ENCODE measurements at places on chromosomes 3 and 15.

DNA sequence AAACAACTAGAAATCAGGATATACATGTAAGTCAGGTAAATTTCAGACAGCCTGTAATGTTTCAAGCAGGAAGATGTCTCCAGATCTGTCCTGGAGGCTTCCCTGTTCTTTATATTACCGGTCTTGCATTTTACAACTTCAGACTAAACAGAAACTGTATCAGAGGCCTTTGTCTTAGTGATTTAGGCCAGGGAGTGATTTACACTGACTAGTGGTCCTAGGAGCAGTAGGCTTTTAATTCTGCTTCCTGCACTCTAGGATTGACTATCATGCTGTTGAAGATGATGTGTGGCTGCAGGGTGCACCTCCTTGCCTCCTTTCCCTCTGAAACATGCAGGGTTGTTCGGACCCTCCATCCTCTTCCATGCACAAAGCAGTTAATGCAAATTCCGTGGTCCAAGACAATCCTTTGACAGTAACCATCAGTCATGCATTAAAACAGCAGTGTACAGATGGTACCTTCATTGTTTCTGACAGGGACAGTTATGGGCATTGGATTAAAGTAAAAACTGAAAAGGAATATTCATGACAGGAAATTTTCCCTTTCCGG lies 27.6 kb downstream of the CHRNA7 start:
- no peak for DNase-seq

DNA sequence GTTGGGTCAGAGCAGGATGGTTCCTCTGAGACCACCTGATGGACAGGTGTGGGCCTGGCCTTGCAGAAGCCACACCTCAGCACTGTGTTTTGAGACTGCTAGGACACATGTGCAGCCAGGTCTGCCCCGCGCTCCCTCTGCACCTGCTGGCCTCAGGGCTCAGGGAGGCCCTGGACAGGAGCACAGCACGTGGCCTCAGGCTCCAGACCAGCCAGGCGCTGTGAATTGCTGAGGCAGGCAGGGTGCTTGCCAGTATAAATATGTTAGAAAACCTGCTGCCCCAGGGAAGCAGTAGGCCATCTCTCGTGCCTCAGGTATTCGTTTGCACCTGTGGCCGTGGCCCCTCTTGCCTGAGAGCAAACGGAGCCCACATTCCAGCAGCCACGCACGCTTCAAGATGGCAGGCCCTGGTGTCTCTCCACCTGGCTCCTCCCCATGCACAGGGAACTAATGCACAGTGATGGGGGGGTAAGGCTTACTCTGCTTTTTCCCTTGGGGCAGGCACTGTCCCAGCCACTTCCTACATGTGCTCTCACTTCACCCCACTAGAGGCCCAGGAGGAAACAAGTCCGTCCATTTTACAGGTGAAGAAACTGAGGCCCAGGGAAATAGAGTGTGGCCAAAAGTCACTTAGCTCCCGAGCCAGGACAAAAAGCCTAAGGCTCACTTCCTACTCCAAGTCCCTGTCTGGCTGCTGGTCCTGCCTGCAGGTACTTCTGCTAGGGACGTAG lies 20.4 kb downstream of the SEC61A1 start:
- no peak for DNase-seq

DNA sequence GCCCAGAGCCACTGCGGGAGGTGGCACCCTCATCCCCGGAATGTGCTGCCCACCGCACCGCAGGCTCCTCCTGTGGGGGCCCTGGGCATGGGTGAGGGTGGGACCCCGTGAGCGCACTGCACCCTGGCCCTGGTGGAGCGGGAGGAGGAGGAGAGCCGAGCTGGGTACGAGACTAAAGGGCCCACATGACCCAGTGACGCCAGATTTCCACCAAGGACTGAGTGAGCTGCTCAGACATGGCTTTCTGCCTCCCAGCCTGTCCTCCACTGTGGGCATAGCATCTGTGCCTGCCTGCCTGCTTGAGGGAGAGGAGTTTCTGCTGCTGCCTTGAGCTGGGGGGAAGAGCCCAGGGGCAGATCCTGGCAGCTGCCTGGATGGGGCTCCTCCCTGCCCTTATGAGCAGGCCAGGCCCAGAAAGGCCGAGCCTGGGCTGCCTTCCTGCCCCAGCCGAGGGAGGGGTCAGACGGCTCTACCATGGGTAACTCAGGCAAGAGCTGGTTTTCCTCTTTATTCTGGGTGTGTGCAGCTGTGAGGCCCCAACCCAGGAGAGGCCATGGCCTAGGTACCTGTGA lies 88.4 kb downstream of the VGLL4 start:
- no peak for DNase-seq

DNA sequence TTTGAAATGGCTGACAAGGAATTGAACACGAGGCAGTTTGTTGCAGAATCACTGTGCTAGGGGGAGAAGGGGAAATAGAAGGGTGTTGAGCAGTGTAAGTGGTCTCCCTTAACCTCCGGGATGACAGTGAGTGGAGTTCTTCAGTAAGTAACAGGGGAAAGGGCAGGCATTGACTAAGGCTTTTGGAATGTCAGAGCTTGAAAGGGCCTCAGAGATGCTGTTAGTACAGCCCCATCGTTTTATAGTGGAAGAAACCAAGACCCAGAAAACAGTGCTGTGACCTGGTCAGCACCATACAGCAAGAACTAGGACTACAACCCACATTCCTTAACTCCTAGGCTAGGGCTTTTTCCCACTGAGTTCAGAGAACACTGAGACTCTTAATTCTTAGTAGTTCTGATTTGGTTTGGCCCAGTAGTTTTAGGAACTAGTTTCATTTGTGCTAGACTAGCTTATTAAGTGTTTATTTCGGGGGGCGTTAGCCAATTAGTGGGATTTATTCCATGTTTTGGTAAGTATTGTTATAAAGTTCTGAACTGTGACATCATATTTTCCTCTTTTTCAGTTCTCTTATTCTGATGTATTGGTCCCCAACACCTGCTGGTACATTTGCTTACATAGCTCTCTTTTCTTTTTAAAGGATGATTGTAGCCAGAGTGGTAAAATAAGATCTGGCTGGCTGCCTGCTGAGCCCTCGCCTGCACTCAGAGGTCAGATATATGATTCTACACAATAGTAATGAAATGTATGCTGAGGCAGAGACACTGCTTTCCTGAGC lies 34.2 kb downstream of the RAB11A start:
- no peak for DNase-seq

GRCh38 chr3:105170423-105170822 lies 196.3 kb upstream of the ALCAM start:
- no peak for DNase-seq

GRCh38 chr15:71393383-71393782 lies 278.1 kb downstream of the THSD4 start:
- DNase-seq: no peak

GRCh38 chr3:127263586-127264231 lies 24.1 kb downstream of the PRR20G start:
- DNase-seq: no peak

GRCh38 chr15:85730001-85730820 lies 64.5 kb downstream of the KLHL25 start:
- peak; percentile 72 for DNase-seq

- DNase-seq: no peak
Observed at GRCh38 chr3:109268181-109268580, 48.1 kb downstream of the DPPA2 start.

GRCh38 chr3:142481196-142481595 lies 33.4 kb upstream of the XRN1 start:
- no peak for DNase-seq

DNA sequence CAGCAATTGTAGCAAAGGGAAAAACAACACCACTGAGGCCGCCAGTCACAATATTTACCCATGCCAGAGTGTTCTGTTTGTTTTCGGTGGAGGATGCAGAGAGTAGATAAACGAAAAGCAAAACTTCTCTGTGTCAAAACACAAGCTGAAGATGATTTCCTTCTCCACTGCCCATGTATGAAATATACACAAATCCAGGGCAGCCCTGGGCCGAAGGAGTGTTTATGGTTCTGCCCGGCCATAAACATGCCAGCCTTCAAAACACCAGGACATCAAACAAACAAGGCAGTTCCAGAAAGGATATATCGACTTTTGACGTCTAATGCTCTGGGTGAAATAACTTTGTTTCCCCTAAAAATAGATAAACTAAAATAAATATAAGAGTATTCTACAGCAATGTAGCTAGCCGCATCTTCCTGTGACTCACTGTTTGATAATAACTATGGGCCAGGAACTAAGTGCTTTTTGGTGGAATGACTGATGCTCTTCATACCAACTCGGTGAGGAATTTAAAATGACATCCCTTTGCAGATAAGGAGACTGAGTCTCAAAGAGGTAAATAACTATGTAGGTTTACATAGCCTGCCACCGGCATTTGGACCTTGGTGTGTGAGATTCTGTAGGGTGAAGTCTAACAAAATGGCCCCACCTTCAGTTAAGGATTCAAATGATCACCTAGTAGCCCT lies 82.8 kb downstream of the MAGI1 start:
- peak; percentile 57 for DNase-seq

DNA sequence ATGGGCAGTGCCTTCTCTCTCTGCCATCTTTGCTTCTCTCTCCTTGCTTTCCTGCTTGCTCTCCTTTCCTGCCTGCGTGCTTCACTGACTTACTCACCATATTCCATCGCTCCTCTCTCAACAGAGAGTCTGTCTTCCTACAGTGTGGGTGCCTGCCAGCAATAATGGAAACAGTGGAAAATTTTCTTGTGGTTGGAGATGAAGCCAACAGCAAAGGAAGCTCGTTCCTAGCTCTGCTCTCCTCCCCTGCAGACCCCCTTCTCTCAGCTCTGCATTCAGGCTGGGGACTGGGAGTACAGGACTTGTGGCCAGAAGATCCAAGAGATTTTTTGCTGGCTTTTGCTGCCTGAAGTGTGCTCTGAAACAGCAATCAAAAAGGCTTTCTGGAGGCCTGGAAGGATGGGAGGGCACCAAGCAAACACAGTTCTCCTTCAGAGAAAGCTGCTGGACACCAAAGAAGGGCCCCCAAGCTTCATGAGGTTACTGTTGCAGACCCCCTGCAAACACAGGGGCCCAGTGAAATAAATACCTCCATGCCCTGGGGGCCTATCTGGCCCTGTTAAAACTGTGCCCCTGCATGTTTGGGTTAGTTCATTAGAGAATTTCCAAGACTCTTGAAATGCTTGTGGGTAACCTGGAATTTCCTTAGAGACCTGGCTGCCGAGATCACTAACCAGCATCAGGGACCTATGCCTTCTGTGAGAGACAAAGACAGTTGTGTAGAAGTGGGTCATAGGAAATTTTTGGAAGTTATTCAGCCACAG lies 149.9 kb upstream of the RASGRP1 start:
- DNase-seq: peak; percentile 72

DNA sequence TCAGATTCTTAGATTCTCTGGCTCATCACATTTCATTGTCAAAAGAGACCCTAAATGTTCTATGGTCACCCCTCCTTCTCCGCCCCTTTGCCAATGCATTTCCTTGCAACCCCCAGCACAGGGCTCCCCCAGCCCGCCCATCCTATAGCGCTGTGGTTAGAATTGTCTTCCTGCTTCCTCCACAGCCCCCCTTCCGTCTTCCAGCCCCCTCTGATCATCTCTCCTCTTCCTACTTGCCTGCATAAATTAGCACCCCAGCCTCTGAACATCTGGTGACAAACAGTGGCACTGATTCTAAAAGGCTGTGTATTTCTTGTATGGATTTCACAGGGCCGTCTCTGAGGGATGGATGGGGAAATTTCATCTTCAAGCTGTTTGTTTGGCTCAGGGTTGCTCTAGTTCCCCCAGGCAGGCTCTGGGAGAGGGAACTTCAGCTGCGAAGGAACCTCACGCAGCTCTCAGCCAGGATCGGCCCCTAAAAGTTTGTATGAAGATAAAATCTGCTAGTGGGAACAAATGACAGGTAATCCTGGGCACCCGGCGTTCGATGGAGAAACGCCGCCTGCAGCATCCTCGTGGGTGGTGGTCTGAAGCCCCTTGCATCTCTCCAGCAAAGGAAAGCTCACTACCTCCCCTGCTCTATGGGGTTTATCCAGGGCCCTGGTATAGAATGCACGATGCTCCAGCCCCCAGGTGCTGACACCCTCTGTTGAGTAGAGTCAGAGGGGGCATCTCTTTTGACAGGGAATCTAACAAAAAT lies 83.0 kb downstream of the WNT7A start:
- DNase-seq: no peak

DNA sequence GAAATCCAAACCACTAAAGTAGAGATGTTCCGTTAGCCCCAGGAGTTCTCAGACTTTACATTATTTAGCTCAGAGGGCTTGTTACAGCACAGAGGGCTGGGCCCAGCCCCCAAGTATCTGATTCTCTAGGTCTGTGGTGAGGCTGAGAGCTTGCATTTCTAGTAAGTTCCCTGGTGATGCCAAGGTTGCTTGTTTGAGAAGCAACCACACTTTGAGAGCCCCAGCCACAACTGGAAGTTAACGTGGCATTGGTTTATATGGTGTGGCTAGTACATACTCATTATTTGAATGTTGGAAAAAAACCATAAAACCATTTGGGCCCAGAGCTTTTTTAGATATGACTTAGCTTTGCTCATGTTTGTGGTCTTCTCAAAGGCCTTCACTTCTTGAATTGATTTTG lies 35.9 kb downstream of the PRR23E start:
- DNase-seq: no peak

GRCh38 chr3:32414522-32415202 lies 23.0 kb downstream of the CMTM7 start:
- peak; percentile 69 for DNase-seq

DNA sequence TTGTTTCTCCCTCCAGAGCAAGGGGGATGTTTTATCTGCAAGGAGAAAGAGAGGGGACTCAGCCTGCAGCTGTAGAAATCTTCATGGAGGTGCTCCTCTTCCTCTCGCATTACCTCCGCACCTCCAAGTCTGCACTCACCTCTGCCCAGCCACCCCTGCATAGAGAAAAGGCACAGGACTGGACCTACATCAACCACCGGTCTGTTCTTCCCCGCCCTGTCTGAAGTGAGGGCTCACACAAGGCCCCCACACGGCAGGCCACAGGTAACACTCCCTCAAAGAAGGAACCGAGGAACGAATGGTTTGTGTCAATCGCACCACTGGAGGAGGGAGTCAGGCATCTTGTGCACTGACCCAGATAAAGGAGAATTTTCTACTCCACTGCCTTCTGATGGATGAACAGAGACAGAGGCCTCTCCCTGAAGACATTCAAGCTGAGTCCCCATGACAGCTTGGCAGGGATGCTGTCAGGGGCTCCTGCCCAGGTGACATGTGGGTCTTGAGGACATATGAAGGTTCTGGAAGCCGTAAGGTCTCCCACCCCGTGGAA lies 260.3 kb downstream of the XXYLT1 start:
- DNase-seq: no peak

- peak; percentile 86 for DNase-seq
Observed at GRCh38 chr3:124557433-124558232, 172.6 kb upstream of the UMPS start.

GRCh38 chr3:177467247-177467985 lies 270.1 kb upstream of the TBL1XR1 start:
- no peak for DNase-seq

- DNase-seq: no peak
Observed at GRCh38 chr3:105166893-105167292, 199.8 kb upstream of the ALCAM start.

DNA sequence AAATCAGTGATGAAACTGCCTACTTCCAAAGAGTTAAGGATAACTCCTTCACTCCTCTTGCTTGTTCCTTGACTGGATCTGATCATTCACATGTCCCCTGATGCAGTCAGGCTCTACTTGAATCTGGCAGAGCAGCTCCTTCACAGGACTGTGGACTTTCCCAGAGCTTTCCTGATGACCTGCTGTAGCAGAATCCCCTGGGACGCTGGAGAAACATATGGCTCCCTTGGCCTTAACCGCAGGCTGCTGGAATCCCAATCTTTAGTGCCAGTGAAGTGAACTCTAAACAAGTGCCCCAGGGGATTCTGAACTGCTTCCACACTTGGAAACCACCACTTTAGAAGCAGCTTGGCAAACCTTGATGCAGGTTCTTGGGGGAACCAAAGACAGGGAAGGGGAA lies 217.8 kb downstream of the CHST2 start:
- no peak for DNase-seq
